ENCODE measurements at places on chromosomes 1 and 21.
A peak's percentile ranks its signal among the peaks of the same experiment; 100 is the strongest.

GRCh38 chr21:42654179-42654912 is 925 bp downstream of the PDE9A start:
- peak; percentile 68 for DNase-seq

DNA sequence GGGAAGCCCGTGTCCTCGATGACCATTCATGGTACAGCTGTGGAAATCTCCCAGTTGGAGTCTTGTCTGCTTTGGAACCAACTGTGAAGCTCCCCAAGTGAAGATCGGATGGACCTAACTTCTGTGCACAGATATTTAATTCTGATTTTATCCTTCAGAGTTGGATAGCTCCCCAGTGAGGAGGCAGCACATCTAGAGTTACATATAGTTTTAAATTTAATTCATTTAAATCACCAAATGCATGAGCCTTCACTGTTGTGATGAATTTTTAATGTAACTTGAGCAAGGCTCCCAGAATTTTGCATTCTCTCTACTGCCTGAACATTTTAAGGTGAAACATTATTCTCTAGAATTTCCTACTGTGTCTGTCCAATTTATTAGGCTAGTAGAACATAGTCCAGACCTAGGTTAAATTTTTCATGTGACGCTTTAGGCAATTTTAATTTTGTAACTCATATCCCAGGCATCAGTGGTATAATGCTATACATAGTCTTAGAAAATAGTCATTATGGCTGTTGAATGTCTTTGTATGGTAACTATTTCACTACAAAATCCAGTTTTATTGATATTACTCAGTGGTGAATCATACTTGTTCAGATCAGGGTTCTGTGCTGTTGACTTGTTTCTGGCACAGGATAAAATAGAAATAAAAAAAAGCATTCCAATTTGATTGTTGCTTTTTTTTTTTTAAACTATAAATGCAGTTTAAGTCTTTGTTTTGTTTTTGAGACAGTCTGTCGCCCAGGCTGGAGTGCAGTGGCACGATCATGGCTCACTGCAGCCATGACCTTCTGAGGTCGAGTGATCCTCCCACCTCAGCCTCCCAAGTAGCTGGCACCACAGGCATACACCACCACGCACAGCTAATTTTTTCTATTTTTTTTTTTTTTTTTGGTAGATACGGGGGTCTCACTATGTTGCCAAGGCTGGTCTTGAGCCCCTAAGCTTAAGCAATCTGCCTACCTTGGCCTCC is 66.9 kb downstream of the PRDM2 start:
- no peak for DNase-seq

GRCh38 chr1:59994302-59995198 is 68.0 kb upstream of the CYP2J2 start:
- no peak for DNase-seq

DNA sequence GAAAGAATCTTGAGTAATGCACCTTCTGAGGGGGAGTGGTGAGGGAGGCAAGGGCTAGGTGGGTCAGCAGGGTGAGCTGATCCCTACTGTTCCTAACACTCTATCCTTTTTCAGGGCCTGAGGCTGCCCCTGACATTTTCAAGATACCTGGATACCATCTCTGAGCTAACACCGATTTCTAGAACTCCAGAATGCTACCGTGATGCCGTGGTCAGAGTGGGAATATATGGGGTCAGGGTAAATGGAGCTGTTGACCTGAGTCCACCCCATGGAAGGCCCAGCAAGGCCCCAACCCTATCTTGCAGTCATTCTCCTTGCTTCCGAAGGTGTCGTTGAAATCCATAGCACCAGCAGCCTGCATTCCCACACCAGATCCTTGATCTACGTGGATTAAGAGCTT is 18.0 kb upstream of the PTPRF start:
- DNase-seq, result no peak

DNA sequence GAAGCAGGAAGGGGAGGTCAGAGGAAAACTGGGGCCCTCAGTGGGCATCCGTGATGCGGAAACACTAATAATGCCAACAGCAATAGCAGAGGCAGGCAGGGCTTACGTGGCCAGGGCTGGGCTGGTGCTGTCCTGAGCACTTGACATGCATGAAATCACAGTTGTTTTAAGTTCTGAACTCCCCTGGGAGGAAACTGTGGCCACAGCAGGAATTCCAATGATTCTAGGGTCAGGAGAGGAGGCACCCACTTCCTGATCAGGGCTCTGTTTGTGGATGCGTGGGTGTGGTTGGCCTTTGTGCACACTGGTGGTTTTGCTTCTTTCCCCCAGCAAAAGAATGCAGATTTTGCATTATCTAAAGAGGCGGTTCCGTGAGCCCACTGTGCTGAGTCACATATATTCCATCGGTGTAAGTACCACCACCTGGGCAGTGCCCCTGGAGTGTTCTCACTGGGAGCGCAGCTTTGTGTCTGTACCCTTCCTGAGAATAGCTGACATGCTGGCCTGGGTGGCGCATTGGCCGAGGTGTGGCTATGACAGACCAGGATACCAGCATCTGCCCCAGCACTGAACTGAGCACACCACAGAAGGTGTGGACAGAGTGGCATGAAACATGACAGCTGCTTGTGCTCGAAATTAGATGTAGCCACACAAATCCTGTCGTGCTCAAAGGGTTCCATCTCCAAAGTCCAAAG is 71.0 kb downstream of the PDE9A start:
- DNase-seq, result no peak

GRCh38 chr1:2288311-2288710 is 60.2 kb downstream of the SKI start:
- no peak for DNase-seq

DNA sequence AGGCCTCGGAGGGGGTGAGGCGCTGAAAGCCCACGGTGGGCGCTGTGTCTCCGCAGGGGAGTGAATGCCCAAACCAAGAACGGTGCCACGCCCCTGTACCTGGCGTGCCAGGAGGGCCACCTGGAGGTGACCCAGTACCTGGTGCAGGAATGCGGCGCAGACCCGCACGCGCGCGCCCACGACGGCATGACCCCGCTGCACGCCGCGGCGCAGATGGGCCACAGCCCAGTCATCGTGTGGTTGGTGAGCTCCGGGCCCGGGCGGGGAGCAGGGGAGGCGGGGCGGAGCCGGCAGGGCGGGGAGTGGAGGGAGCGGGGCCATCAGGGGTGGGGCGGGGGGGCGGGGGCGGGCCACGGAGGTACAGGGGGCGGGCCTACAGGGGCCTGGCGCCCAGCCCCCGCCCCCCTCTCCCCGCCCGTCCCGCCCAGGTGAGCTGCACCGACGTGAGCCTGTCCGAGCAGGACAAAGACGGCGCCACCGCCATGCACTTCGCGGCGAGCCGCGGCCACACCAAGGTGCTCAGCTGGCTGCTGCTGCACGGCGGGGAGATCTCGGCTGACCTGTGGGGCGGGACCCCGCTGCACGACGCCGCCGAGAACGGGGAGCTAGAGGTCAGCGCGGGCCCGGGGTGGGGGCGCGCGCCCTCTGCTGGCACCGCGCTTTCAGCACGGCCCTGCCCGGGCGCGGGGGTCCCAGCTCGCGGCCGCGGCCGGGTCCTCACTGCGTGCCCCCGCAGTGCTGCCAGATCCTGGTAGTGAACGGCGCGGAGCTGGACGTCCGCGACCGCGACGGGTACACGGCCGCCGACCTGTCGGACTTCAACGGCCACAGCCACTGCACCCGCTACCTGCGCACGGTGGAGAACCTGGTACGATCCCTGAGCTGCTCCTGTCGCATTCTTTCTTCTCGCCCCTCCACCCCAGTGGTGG is 15.9 kb downstream of the ESPN start:
- no peak for DNase-seq

DNA sequence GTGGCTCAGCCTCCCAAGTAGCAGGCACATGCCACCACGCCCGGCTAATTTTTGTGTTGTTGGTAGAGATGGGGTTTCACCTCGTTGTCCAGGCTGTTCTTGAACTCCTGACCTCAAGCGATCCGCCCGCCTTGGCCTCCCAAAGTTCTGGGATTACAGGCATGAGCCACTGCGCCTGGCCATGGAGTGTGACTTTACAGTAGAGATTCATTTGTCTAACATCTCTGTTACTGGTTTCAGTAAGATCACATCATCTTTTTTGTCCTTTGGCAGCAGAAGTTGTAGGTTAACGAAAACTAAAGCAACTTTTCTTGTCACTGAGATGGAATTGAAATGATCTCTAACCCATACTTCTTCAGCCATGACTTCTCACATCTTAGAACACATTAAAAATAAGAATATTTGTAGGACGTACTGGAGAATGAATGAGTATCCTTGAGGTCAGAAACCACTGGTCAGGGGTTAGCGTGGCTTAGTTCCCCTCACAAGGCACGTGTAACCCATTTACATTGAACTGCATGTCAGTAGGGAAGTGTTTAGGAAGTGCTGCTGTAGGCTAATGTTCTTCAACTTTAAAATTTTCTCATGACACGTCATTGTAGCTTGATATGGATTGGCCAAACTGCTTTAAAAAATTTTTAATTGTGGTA is 75.9 kb downstream of the CAMTA1 start:
- no peak for DNase-seq

GRCh38 chr1:52179073-52179472 is 37.2 kb downstream of the ZFYVE9 start:
- no peak for DNase-seq

DNA sequence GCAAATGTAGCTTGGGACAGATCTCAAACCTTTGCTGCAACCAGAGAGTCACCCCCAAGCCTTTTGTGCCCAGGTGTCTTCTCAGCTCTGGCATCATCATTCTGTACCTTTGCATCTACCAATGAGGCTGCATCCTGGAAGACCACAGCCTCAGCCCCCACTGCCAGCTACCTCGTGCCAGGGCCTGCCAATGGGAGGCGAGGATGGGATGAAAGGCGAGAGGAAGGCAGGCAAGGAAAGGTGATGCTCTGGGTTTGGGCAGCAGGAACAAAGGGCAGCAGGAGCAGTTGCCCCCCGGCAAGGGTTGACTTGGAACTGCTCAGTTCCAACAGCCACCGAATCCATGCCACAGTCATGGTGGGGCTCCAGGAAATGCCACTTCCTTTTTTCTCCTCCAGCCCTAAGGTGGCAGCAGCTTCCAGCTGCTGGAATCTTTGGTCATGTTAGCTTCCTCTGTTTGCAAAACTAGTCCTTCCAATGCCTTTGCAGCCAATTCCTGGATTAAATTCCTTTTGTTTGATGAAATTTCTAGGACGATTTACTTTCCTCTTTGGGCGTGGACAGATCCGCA is 651.6 kb downstream of the NPHP4 start:
- DNase-seq, result no peak

- no peak for DNase-seq
These were observed 83.6 kb upstream of the SLC25A33 start for GRCh38 chr1:9455487-9456234.

- DNase-seq, result no peak
These were observed 311.4 kb downstream of the USH2A start for GRCh38 chr1:216111842-216112241.

- peak; percentile 58 for DNase-seq
These were observed 38.2 kb upstream of the CSF3R start for GRCh38 chr1:36520771-36521420.

DNA sequence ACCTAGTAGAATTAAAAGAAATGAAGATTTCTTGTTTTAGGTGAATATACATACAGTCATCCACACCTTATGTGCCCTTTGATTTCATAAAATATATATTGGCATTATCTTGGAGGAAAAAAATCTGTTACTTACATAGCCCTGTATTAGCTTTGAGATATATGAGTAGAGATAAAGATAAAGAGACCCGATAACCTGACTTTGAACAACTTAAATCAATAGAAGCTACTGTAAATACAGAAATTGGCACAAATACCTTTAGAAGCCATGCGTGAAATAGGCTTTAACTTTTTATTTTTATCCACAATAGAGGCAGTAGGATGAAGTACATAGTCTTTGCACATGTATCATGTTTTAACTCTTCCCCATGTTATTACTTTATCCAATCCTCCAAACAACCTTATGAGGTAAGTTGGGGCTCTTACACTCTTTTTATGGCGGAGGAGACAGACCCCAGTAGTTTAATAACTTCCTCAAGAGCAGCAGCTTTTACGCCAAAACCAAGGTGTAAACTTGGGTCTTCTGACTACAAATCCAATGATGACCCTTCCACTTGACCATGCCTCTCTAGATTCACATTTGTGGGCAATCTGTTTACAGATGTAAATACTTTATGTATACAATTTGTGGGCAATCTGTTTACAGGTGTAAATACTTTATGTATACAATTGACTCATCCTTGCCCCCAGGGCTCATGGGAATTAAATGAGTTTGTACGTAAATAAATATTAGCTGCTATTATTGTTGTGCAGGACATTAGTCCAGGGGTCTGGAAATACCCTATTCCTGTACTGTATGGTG is 2.1 kb downstream of the CD55 start:
- DNase-seq, result no peak

DNA sequence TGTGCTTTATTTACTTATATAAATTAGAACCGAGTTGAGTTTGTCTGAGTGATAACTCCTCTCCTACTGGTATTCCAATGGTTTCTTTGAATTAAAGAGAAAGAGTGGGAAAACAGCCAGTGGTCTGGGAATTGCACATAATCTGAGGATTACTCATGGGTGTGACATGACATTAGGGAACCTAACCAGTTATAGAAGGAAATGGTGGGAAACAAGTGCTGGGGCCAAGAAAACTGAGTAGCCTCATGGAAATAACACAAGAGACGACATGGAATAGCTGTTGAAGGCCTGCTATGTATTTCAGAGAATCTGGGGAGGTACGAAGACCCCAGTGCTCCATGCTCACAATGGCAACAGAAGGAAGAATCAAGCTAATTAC is 41.8 kb upstream of the LRRC52 start:
- DNase-seq, result no peak

DNA sequence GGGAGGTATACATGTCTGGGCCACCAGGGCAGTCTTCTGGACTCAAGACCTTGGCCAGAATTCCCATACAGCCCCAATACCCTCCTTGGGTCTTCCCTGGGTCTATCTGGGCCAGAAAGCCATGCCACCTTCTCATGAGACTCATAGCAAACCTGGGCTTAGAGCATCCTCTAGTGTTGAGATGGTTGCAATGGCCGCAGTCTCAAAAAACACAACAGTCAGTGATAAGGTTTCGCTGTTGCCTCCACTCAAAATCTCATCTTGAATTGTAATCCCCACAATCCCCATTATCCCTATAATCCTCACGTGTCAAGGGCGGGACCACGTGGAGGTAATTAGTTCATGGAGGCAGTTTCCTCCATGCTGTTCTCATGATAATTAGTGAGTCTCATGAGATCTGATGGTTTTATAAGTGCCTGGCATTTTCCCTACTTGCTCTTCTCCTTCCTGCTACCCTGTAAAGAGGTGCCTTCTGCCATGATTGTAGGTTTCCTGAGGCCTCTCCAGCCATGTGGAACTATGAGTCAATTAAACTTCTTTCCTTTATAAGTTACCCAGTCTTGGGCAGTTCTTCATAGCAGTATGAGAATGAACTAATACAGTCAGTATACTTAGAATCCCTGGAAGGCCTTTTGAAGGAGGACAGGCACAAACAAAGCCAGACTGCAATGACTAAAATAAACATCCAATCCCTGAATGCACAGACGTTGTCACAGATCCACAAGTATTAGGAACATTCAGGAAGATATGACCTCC is 77.0 kb downstream of the CTH start:
- DNase-seq, result peak; percentile 22

- peak; percentile 63 for DNase-seq
These were observed at the start of gene COL24A1 for GRCh38 chr1:86156566-86157455. COL24A1 (minus strand) TSS chr1:86156772; CDS start chr1:86156396, 376 bp downstream.
